ENCODE measurements at places on chromosomes 4 and X.

GRCh38 chrX:38859602-38860001 lies 58.3 kb downstream of the MID1IP1 start:
- DNase-seq = no peak

- DNase-seq = no peak
Measured at GRCh38 chr4:88244816-88245579, 39.4 kb downstream of the PPM1K start.

GRCh38 chr4:11175374-11175773 lies 253.3 kb downstream of the HS3ST1 start:
- no peak for DNase-seq

DNA sequence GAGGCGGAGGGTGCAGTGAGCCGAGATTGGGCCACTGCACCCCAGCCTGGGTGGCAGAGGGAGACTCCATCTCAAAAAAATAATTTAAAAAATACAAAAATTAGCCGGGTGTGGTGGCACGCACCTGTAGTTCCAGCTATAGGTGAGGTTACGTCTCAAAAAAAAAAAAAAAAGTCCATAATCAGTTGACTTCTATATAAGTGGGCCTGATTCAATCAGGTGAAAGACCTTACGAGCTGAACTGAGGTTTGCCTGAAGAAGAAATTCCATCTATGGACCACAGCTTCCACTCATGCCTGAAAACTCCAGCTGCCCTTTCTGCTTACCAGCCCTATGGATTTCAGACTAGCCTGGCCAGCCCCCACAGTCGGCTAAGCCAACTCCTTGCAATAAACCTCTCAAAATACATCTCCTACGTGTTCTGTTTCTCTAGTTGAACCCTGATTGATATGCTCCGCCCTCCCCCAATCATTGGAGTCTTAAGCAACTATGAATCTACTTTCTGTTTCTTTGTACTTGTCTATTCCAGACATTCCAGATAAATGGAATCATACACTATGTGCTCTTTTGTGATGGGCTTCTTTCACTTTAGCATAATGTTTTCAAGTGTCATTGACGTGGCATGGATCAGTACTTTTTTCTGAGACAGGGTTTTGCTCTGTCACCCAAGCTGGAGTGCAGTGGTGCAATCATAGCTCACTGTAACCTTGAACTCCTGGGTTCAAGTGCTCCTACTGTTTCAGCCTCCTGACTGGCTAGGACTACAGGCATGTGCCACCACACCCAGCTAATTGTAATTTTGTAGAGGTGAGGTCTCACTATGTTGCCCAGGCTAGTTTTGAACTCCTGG lies 36.6 kb downstream of the SAT1 start:
- DNase-seq = no peak

- DNase-seq = no peak
Measured at GRCh38 chr4:185587427-185588161, 52.3 kb upstream of the PDLIM3 start.

- no peak for DNase-seq
Measured at GRCh38 chr4:173991814-173992213, 291.7 kb downstream of the FBXO8 start.

- no peak for DNase-seq
Measured at GRCh38 chr4:43339435-43339834, 446.9 kb downstream of the GRXCR1 start.

DNA sequence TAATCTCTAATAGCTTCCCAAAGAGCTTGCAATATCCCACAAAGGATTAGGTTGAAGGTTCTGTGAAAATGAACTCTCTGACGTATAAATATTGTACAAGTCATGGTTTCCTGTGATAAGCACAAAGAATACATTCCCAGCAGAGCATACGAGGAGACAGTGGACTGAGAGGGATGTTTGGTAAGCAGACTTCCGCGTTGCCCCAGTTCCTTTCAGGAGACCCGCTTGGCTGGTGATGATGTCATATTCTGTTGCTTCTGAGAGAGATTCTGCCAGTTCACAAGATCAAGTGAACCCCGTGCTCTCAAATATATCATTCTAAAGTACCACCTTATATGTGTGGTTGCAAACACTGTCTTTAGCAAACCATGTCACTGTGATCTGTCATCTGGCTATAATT lies 323.9 kb upstream of the CASK start:
- DNase-seq = no peak

GRCh38 chr4:94452476-94453371 lies 982 bp downstream of the PDLIM5 start:
- peak; percentile 64 for DNase-seq

DNA sequence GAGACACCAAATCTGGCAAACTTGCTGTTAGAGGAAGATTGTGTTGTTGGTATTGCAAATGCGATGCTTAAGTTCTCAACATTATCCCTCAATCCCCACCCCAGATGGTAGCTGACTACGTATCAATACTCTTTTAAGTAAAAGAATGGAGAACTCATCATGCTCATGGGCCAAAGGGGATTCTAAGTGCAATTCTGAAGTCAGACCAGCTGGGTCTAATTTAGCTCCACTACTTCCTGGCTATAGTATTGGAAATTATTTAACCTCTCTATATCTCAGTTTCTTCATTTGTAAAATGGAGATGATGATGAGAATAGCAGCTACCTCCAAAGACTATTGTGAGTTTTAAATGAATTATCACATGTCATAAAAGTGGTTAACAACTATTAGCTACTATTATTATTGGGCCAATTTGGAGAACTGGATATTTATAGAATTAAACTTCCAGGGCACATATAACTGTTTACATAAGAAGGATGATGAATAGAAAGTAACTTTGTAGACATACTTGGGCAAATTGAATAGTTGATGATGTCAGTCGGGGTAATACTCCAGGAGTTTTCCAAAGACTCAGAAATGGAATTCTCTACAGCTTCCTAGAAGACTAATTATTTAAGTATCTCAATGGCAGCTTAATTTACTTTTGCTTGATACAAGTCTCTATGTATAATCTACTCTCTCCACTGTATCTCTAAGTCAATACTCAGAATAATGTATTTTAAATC lies 5.0 kb upstream of the SLAIN2 start:
- no peak for DNase-seq

- peak; percentile 39 for DNase-seq
Measured at GRCh38 chrX:118459494-118459893, 36.1 kb upstream of the DOCK11 start.

GRCh38 chr4:6825403-6825802 lies 42.9 kb downstream of the KIAA0232 start:
- DNase-seq = no peak

DNA sequence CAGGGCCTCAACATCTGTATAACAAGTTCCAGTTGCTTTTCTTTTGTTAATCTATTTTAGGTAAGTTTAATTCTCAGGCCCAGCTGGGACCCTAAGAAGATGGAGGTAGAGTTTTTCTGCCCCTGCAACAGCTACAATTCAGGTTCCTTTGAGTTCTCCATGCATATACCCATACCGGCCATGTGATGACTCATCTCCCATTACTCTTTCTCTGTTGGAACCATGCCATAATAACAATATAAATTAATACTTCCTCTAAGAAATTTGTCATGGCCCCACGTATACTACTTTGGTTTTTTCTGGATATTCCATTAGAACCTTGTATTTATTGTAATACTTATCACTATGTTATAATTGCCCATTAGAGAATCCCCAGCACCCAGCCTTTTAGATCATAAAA lies 1.3 kb upstream of the INTU start:
- DNase-seq = no peak

DNA sequence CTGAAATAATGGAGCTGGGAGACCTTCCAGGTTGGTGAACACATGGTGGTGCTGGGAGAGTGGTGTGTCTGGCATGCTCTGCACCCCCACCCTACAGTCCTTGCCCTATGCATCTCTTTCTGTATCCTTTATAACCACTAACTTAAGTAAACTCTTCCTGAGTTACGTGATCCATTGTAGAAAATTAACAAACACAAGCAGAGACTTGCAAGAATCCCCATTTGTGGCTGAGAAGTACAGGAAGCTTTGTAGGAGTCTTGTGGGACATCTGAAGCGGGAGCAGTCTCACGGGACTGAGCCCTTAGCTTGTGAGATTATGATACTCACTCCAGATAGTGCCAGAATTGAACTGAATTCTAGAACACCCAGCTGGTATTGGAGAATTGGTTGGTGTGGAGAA lies 14.3 kb upstream of the FAM13A start:
- DNase-seq = no peak

DNA sequence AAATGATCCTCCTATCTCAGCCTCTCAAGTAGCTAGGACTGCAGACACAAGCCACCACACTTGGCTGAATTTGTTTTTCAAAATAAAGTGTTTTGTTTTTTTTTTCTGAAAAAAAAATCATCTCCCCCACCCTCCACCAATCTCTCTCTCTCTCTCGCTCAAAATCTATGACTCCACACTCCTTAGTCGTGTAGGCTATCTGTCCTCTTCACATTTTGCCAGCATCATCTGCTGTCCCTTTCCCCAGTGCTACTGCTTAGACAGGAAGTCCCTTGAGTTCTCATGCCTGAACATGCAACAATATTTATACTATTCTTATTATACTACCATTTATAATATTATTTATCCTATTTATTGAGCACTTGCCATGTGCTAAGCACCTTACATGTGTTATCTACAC lies 80.7 kb upstream of the TMEM164 start:
- no peak for DNase-seq

Measured in NCI-H526 (cell line).